ENCODE measurements at places on chromosomes 5 and 9.

GRCh38 chr9:135739271-135740220 is 37.6 kb downstream of the KCNT1 start:
- no peak for DNase-seq

- DNase-seq, result no peak
These were observed 49.6 kb downstream of the ARHGAP26 start for GRCh38 chr5:142819825-142820224.

- DNase-seq, result no peak
These were observed 68.1 kb downstream of the NEK6 start for GRCh38 chr9:124325816-124326215.

GRCh38 chr5:141734501-141735229 is 52.6 kb upstream of the ARAP3 start:
- no peak for DNase-seq

Measured in stimulated activated CD4-positive, alpha-beta T cell treated with anti-CD3 and anti-CD28 coated beads, Interleukin-12 subunit alpha, Interleukin-12 subunit beta, amount 100 ng/mL, for 24 hours (primary cell).